Placental pericyte (primary cell): ENCODE measurements at places on chromosomes 13 and 19. TPM values are rescaled to one million over a fixed set of nuclear protein-coding genes. Genes with fewer than 3 reads are reported as not detected.

INSR gene
- total RNA-seq: 5.0 and 26.0 TPM in 2 replicates

ZNF44 gene
- total RNA-seq: 4.4 and 4.7 TPM in 2 replicates

MBD3L2B gene
- total RNA-seq: not detected in 2 replicates

RETN gene
- not detected in 2 replicates for total RNA-seq

C19orf67 gene
- not detected in 2 replicates for total RNA-seq

ADGRE1 gene
- 0.22 TPM in 1 of 2 replicates, not detected in the other for total RNA-seq

DAND5 gene
- total RNA-seq: 0.14 TPM in 1 of 2 replicates, not detected in the other

ANKRD10 gene
- 86.2 and 94.3 TPM in 2 replicates for total RNA-seq

SLC27A1 gene
- total RNA-seq: 10.2 and 22.8 TPM in 2 replicates

ZNF221 gene
- 5.3 and 7.9 TPM in 2 replicates for total RNA-seq

IL4I1 gene
- total RNA-seq: 0.43 and 3.3 TPM in 2 replicates
